Tongue (tissue), 3 donors: ENCODE measurements at places on chromosomes 2 and 18. TPM values are rescaled to one million over a fixed set of nuclear protein-coding genes. Genes with fewer than 3 reads are reported as not detected.

Gene CCDC148
- 2.1 TPM for total RNA-seq

GRCh38 chr18:8610459-8610851 is 1.2 kb downstream of the RAB12 start:
- DNase-seq = peak; percentile 26

- DNase-seq = no peak
Observed at GRCh38 chr18:44509048-44509447, 171.6 kb upstream of the SETBP1 start.

Gene FIGN
- 1.9 TPM for total RNA-seq

DNA sequence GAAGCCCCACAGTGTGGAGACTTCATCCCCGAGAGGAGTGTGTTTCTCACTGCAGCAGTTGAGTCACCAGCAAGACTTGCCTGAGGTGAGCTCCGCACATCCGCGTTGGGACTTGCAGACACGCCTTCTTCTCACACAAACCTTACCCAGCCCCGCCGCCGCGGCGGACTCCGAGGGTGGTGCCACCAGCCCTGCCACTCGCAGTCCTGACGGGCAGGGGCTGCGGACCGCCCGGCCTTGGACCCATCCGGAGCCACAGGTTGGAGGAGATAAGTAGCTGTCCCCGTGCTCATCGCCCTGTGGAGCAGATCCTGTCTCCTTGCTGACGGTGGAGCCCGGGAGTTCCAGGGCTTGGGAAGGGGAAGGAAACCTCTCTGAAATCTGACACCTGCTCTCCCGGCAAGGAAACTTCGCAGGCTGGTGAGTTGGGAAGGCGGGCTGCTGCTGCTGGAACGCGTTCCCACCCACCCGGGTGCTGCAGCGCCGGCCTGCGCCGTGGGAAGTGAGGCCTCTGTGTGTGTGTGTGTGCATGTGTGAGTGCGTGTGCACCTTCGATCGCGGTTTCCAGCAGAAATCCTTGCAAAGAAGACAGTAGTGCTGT is at the start of gene RAB27B:
Gene RAB27B (plus strand): TSS at position 197 of the 601 bp plus-strand sequence. CDS start 49,109 bp downstream, outside the sequence.
- peak; percentile 85 for DNase-seq

Gene ASPRV1
- total RNA-seq = 0.62 TPM

- no peak for DNase-seq
Observed at GRCh38 chr18:47752796-47753645, 177.4 kb downstream of the SMAD2 start.
